ENCODE measurements at places on chromosomes 12 and 14.
A peak's percentile ranks its signal among the peaks of the same experiment; 100 is the strongest.

GRCh38 chr12:112813836-112814235 lies 22.3 kb downstream of the RPH3A start:
- no peak for DNase-seq

DNA sequence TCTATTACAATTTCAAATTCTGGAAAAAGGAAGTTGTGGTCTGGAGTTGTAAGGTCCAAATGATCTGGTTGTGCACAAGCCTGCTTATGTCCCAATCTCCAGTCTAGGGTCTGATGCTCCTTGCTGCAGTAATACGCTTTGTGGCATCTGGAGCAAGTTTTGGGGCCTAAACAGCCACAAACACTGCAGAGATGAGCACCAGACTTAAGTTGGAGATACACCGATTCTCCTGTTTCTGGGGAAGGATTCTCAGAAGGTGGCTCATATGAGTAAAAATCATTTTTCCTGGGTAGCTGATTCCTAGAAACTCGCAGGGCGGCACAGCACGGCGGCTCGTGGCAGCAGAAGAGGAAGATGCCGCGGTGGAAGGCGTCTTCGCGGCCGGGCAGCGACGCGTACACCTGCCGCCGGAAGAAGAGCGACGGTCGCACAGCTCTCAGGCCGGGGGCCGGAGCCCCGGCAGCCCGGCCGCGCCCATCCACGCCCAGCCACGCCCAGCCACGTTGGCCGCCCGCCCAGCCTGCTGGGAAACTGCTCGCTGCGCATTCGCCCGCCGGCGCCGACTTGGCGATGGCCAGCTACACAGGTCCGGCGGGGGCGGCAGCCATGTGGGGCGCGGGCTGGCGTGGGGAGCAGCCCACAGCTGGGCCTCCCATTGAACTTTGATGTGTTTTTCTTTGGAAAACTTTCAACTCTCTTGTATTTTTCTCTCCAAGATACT lies 129.0 kb downstream of the ASCL4 start:
- peak; percentile 92 for DNase-seq

- DNase-seq, result no peak
These were observed 15.0 kb upstream of the OAS2 start for GRCh38 chr12:112963227-112963861.

DNA sequence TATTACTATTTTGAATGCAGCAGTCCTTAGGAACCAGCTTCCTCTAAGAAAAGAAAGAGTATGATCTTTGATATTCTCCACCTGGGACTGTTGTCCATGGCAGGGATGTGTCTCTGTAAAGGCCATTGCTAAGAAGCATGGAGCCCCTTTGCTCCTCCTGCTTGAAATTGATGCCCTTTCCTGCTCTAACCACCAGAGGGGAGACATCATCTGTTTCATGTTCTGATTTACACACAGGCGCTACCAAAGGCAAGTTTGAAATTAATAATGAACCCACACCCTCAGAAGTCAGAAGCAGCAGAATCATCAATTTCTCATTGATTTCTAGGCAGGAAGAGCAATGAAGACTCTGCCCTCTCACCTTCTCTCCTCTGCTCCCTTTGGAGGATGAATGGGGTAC lies 253.8 kb downstream of the RMST start:
- DNase-seq, result peak; percentile 48

DNA sequence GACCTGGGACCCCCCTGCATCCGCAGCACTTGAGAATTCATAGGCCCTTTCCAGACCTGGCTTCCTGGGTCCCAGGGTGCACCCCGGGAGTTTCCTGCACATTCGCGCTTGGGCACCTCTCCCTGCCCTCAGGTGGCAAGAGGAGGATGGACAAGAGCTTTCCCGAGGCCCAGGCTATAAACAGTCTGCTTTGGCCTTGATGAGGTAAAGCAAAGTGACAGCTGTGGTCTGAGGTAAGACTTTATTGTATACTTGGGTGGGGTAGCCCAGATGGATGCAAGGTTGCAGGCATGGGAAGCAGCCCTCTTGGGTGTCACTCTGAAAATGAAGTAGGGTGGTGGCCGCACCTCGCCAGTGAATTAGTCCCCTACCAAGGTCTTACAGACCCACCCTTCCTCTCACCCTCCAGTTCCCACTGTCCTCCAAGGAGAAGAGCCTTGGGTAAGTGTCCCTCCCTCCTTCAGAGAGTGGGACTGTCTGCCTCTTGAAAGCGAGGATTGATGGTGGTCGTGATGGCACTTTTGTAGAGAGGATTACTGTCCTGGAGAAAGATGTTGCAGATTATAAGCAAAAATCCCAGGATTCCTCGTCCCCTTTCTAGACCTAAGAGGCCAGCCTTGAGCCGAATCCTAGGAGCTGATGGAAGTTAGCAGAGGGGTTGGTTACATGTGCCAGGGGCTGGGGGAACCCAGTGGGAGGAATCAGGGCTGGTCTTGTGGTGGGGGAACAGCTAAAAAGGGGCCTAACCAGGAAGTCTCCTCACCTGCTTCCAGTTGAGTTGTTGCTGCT lies 10.6 kb upstream of the CSAD start:
- DNase-seq, result no peak

- no peak for DNase-seq
These were observed 93.6 kb upstream of the CCDC91 start for GRCh38 chr12:28096649-28097048.

- DNase-seq, result peak; percentile 21
These were observed 172.7 kb upstream of the OR4E1 start for GRCh38 chr14:21846227-21846885.

Data from iPS-NIHi11 (cell line).